Posterior vena cava (tissue), 2 donors: ENCODE measurements at places on chromosomes 2 and 18. TPM values are rescaled to one million over a fixed set of nuclear protein-coding genes. Genes with fewer than 3 reads are reported as not detected.

SLC16A14 gene
- 3.3 TPM for total RNA-seq

MROH2A gene
- not detected for total RNA-seq

PCARE gene
- not detected for total RNA-seq

ZNF804A gene
- total RNA-seq, result 0.76 TPM

GALNT3 gene
- 1.6 TPM for total RNA-seq

CARF gene
- 12.4 TPM for total RNA-seq

CHRNG gene
- total RNA-seq, result not detected

NCKAP1 gene
- 280 TPM for total RNA-seq

RHOB gene
- 742 TPM for total RNA-seq

PSMA8 gene
- not detected for total RNA-seq

TMEM17 gene
- 3.1 TPM for total RNA-seq

KYNU gene
- 3.0 TPM for total RNA-seq

YIPF4 gene
- 42.2 TPM for total RNA-seq

ZAP70 gene
- total RNA-seq, result 2.8 TPM

HOXD4 gene
- 9.9 TPM for total RNA-seq

INHBB gene
- total RNA-seq, result 5.8 TPM

UGT1A5 gene
- total RNA-seq, result not detected
